ENCODE measurements at places on chromosomes 1 and 21.

- DNase-seq: peak; percentile 69
Measured at GRCh38 chr1:153626904-153627714, at the start of gene S100A13. Gene S100A13 (minus strand): TSS chr1:153627505. CDS start chr1:153626472, 1,033 bp downstream.

DNA sequence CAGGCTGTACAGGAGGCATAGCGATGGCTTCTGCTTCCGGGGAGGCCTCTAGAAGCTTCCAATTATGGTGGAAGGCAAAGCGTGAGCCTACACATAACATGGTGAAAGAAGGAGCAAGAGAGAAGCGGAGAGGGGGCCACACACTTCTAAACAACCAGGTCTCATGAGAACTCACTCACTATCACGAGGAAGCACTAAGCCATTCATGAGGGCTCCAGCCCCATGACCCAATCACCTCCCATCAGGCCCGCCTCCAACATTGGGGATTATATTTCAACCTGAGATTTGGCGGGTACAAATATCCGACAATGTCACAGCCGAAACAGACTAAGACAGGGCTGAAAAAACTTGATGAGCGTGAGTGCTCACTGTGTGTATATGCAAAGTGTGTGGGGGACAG lies 89.3 kb upstream of the CNIH3 start:
- no peak for DNase-seq

GRCh38 chr1:58804853-58805565 lies 21.2 kb upstream of the JUN start:
- no peak for DNase-seq

DNA sequence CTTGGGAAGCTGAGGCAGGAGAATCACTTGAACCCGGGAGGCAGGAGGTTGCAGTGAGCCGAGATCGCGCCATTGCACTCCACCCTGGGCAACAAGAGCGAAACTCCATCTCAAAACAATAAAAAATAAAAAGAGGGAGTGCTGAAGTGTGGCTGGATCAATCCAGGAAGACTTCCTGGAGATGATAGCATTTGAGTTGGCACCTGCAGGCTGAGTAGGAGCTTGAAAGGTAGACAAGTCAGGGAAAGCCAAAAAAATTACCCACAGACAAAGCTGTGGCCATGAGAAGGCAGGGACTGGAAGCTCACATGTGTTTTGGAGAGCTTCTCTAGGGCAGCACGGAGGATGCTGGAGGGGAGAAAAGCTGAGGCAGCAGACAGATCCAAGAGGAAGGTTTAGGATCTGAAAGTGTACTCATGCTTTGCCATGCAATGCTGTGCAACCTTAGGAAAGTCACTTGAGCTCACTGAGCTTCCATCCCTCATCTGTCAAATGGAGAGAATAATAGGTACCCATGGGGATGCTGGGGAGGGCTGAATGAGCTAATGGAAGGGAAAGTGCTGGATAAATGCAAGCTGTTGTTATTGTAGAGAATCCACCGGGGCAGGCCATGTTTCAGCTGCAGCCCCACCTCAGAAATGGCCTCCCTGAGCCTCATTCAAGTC lies 26.0 kb upstream of the SYNC start:
- DNase-seq: no peak

DNA sequence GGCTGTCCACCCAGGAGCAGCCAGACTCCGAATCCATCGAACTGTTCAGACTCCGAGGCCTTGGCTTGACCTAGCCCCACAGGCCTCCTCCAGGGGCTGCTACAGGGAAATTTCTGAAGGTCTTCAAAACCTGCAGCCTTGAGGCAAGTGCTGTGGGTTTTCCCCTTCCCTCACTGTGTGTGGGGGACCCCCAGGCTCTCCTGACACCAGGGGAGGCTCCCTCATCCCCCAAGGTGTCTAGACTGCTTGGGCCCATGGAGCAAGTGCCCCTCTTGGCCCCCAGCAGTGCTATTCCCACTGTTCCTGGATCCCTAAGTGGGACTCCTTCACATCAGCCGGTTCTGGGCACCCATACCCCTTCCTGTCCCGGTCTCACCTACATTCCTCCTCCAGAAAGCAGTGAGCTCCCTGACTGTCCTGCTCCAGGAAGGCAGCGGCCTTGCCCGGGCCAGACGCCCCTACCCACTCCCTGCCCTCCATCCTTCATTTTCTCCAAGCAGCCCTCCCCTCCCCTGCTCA lies 814 bp downstream of the PAQR7 start:
- no peak for DNase-seq

- DNase-seq: no peak
Measured at GRCh38 chr1:244010191-244010590, 40.9 kb upstream of the ZBTB18 start.

DNA sequence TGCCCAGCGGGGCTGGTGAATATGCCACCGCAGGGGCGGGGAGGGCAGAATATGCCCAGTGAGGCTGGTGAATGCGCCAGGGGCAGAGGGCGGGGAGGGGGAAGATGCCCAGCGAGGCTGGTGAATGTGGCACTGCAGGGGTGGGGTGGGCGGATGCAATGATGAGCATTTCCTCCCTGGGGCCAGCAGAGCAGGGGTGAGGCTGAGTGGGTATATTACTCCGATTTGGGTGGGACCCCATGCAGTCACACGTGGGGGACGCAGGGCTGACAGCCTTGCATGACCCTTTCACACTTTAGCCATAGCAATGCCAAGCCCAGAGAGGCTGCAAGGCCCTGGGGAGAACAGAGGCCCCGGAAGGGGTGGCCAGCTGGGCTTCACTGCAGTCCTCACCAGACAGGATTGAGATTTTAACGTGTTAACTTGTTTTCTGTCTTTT lies 9.3 kb upstream of the SLX9 start:
- DNase-seq: no peak

- no peak for DNase-seq
Measured at GRCh38 chr1:181779343-181779742, 282.2 kb downstream of the ZNF648 start.

DNA sequence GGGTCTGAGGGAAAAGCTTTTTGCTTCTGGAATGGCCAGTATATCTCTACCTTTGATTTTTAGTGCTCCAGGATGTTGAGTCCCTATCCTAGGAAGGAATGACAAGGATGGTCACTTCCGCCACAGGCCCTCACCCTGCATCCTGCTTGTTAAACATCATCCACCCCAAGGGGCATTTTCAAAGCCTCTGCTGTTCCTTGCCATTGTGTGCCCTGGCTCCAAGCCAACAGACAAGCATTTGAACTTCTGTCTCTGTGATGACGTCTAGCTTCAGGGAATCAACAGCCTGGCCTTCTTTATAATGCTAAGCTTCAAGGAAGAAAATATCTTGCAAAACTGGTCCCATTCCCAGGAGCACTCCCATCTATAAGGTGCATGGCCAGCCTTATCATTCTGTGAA lies 12.3 kb upstream of the JAM2 start:
- DNase-seq: no peak

GRCh38 chr1:219746141-219746540 lies 133.2 kb upstream of the ZC3H11B start:
- no peak for DNase-seq

- no peak for DNase-seq
Measured at GRCh38 chr21:35796844-35797243, 263.5 kb downstream of the SETD4 start.

GRCh38 chr1:183241471-183241870 lies 55.4 kb downstream of the LAMC2 start:
- DNase-seq: no peak

- no peak for DNase-seq
Measured at GRCh38 chr1:41724248-41724647, 194.5 kb downstream of the HIVEP3 start.

GRCh38 chr1:225652729-225653462 lies at the start of gene ENAH:
Gene ENAH (minus strand): TSS chr1:225653123. CDS start chr1:225652690, 433 bp downstream.
- peak; percentile 62 for DNase-seq

DNA sequence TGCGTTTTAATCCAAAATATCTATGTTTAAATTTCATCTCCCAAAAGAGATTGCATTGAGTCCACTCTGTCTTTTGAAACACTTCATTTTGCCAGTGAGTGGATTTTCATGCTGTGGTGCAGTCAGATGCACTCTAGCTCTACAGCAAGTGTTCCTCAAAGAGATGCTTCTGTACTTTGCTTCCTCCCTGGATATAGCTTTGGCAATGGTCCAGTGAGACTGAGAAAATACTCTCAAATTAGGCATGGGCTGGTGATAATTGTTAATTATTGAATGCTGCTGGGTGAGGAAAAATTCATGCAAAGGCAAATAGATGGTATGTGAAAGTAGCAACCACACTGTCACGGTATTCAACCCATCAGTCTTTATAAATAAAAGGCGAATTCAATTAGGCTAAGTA lies 396.9 kb downstream of the ADGRL2 start:
- DNase-seq: no peak

Data from GM10248 (cell line).